Activated naive CD4-positive, alpha-beta T cell (primary cell): ENCODE measurements at places on chromosomes 2 and 18.

DNA sequence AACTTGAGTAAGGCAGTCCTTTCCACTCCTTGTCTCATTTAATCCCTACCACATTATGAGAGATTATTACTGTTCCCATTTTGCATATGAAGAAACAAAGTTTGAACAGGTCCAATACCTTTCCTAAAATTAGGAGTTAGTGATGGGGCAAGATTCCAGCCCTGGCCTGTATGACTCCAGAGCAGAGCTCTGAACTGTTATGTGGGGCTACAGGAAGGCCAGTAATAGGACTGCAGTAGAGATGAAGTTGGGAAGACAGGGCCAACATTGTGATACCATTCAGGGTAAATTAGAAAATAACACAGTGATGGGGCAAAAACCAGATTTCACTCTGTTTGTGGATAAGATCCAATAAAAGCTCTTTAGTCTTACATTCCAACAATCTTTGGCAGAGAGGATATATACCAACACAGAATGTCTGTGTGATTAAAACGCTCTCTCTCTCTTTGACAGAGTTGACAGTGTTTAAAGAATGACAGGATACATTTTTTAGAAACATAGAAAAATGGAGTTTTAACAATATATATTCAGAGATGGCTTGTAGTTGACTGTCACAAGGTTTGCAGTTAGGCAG, 22.7 kb downstream of the KATNAL2 start:
- DNase-seq = no peak

DNA sequence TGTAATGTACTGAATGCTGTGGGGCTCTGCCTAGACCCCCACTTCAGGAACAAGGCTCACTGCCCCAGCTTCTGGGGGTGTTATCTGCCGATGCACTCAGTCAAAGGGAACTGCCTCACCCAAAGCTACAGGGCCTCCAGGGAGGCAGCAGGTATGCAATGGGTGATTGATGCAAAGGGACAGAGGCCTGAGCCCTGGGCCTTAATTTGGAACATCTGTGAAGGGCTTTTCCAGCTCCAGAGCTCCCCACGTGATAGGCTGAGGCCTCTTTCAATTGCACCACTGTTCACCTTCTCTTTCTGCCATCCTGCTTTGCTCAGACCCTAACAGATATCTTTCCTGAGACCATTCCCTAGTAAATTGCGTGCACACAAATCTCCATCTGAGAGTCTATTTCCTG, 131.0 kb downstream of the ATL2 start:
- no peak for DNase-seq

DNA sequence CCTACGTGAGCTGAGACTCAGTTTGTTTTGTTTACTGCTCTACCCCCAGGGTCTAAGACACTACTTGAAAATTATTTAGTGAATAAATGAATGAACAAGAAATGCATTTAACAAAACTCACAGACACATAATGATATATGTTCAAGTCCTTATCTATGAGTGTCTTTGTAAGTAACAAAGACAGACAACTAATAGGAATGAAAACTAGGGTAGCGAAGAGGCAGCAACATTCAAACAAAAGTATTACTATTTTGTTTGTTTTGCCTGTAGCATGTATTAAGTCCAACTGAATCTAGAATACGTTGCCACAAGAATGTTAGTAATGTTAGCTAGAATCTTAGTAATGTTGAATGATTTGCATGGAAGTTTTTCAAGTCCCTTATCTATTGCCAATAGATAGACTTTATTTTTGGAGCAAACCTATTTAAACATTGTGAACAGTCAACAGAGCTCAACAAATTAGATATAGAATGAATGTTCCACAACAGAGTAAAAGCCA, 144.8 kb upstream of the VWC2L start:
- DNase-seq = no peak

DNA sequence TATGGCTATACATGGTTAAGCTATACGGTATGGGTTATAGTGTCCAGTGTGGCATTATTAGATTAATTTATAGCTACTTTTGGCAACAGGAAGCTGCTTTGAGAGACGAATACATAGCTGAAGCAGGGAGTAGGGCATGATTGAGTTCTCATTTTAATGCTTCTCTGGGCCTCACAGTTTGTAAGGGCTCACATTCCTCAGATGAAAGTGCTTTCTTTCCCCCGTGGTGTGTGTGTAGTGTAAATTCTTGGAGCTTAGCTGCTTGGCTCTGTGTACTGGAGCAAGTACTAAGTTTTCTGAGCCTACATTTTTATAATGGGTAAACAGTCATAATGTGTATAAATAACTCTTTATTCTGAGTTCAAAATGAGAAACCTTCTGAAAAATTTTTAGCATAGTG, 173.7 kb downstream of the PTPRM start:
- no peak for DNase-seq

GRCh38 chr2:200007306-200007705, 51.9 kb downstream of the MAIP1 start:
- DNase-seq = no peak

GRCh38 chr2:173607606-173608311, 253.1 kb downstream of the CDCA7 start:
- no peak for DNase-seq

GRCh38 chr2:71891719-71892422, 255.8 kb downstream of the CYP26B1 start:
- no peak for DNase-seq

- DNase-seq = no peak
These were observed 232.0 kb downstream of the LDLRAD4 start for GRCh38 chr18:13450289-13451212.

GRCh38 chr18:76454418-76454817, 40.6 kb downstream of the ZNF516 start:
- no peak for DNase-seq

DNA sequence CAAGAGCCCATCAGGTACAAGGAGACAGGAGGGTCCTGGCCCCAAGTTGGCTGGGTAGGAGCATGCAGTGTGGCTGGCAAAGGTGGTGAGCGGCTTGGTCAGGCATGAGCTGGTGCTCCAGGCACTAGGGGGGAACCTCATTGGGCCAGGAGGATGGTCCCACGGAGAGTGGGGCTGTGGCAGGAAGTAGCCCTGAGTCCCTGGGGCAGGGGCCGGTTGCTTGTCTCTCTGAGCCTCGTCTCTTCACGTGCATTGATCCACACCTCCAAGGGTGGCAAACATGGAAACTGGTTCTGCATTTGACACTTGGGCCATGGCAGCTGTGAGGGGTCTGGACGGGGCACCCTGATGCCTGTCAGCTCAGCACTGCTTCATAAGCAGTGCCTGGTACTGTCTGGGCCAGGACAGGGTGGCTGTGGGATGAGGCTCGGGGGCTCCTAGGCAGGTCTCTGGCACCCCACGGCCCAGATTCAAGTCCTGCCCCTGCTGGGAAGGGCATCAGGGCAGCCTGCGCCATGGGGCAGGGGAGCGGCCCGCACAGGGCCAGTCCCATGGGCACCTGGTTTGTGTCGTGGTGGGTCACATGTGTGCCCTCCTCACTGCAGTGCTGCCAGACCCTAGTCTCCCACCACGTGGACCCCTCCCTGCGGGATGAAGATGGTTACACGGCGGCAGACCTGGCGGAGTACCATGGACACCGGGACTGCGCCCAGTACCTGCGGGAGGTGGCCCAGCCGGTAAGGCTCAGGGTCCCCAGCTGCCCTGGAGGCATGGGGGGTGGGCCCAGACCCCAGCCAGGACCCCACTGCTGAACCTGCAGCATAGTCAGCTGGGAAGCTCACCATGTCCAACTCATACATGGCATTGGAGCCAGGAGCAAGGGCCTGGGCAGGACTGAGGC, 16.4 kb downstream of the ESPNL start:
- DNase-seq = no peak

DNA sequence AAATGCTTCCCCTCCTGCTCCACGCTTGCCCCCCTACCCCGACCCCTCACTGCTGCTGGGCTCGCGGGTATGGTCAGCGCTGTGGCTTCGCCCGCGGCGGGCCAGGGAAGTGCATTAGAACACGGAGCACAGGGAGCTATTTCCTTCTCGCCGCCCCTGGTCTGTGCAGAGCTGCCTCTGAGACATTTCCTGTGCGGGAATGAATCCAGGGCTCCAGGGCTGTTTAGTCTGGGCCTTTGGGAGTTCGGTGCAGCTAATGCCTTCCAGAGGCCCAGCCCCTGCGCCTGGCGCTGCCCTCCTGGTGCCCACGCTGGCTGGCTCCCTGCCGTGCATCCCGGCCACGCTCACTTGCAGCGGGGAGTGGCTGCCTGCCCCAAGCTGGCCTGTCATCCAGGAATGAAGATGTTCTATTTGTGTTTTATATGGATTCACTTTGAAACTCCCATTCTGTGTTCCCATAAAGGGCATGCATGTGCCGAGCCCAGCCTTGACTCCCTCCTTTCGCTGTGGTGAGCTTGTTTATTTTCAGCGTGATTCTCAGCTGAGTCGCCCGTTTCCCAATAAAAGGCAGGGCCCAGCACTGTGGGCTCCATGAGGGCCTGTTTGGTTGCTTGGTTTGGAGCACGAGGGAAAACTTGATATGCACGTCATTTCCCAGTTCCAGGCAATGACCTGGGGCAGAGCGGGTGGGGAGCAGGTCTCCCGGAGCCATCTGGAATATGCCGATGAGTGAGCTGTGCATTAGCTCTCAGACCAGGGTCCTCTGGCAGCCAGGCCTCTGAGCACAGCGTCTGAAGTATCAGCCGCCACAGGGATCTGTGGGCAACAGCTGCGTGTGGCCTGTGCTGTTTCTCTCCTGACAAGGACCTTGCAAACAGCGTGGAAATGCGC, 42.7 kb downstream of the SH3RF3 start:
- no peak for DNase-seq

DNA sequence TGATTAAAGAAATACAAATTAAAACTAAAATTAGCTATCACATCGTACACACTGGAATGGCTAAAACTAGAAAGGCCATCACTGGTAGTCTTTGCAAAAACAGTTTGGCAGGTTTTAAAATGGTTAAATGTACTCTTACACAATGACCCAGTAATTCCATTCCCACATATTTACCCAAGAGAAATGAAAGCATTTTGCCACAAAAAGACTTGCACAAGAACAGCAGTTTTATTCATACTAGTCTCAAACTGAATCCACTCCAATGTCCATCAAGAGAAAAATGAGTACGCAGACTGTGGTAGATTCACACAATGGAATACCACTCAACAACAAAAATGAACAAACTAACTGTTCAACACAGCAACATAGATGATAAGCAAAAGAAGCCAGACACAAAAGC, 29.1 kb downstream of the SP140L start:
- no peak for DNase-seq

DNA sequence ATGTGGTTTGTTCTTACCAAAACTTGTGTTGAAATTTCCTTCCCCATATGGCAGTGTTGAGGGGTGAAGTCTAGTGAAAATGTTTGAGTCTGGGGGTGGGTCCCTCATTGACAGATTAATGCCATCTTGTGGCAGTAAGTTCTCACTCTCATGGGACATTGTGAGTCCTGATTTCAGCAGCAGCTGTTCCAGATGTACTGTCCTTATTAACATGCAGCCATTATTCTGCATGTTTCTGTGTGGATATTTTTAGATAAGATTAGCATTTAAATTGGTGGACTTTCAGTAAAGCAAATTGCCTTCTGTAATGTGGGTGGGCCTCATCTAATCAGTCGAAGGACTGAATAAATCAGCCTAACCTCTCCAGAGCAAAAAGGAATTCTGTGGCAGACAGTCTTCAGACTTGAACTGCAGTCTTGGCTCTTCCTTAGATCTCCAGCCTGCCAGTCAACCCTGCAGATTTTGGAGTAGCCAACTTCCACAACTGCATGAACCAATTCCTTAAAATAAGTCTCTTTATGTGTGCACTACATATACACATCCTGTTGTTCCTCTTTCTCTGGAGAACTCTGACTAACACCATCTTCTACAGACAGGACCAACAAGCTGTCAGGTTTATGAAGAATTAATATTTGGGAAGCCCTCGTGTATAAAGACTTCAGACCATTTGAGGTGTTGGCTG, 138.7 kb upstream of the ZNF516 start:
- no peak for DNase-seq

GRCh38 chr2:238865744-238866355, 18.0 kb downstream of the TWIST2 start:
- no peak for DNase-seq

DNA sequence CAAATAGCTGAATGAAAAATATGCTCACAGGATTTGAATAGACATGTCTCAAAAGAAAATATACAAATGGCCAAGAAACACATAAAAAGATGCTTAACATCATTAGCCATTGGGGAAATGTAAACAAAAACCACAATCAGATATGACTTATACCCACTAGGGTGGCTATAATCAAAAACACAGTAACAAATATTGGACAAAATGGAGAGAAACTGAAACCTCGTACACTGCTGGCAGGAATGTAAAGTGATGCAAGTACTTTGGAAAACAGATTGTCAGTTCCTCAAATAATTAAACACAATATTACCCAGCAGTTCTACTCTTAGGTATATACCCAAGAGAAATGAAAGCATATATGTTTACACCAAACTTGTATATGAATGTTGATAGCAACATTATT, 213.0 kb downstream of the PHLPP1 start:
- DNase-seq = no peak

- DNase-seq = no peak
These were observed 91.5 kb upstream of the PARD3B start for GRCh38 chr2:204453730-204454167.

DNA sequence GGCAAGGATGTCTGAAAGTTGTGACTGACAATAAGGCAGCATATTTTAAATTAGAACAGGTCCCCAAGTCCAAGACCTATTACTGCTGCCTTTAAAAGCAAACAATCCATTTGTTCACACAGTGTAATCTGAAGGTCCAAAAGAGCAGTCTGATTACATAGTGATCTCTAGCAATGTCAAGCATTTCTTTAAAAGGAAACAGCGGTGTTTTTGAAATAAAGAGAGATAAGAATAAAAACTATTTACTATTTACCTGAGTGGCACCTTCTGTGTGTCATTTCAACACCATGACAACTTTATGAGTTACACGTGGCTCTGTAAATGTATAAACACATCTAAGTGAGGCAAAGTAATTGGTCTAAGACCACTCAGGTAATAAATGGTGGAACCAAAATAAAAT, 1009.9 kb upstream of the CNTNAP5 start:
- DNase-seq = no peak

GRCh38 chr18:10523544-10523943, 2.3 kb upstream of the NAPG start:
- DNase-seq = no peak

GRCh38 chr2:70596739-70597138, 43.1 kb upstream of the TGFA start:
- no peak for DNase-seq
